ENCODE measurements at places on chromosomes 7 and 10.

GRCh38 chr7:141094336-141095070, 20.6 kb downstream of the TMEM178B start:
- DNase-seq: no peak

- no peak for DNase-seq
These were observed 17.2 kb downstream of the ZNF488 start for GRCh38 chr10:47366731-47367460.

- no peak for DNase-seq
These were observed 71.3 kb downstream of the MYOF start for GRCh38 chr10:93410697-93411348.

DNA sequence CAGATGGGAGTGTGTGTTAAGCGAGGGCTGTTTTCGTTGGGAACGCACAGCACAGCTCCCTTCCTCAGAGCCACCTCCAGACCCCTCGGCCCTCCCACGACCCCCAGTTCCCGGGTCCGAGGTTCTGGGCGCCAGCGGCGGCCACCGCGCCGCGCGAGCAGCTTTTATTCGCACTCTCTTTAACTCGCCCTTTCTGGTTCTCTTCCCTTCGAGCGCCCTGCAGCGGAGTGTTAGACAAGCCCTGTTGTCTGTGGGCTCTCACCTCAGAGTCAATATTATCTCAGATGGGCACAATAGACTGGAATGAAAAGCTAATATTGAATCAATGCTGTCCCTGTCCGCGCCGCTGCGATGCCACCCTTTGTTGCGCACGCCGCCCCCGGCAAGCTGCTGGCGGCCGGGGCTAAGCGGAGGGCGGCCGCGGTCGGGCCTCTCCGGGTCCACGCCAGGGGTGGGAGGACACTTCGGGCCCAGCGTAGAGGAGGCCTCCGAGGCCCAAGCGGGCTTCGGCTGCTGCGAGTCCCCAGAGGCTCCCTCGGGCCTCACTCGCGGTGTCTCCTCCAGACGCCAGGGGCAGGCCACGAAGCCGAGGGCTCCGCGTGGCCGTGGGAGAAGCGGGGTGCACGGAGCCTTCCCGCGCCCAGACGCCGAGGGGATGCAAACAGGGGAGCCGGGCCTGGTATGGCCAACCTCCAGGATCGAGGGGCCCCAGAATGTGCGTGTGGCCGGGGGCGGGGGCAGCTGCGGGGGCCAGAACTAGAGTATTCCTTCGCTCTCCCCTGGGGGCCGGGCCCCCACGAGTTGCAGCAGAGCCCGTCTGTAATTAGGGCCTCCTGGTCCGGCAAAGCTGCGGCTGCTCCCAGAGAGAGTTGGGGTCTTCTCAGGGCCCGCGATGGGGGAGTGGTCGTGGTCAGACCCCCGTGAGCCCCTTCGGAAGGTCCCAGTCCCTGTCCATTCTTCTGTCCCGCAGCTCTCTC, 7.9 kb upstream of the EMX2 start:
- no peak for DNase-seq

GRCh38 chr7:149714910-149715471, 58.4 kb downstream of the ZNF467 start:
- DNase-seq: no peak

- no peak for DNase-seq
These were observed 83.4 kb upstream of the SEMA3E start for GRCh38 chr7:83732305-83732704.

DNA sequence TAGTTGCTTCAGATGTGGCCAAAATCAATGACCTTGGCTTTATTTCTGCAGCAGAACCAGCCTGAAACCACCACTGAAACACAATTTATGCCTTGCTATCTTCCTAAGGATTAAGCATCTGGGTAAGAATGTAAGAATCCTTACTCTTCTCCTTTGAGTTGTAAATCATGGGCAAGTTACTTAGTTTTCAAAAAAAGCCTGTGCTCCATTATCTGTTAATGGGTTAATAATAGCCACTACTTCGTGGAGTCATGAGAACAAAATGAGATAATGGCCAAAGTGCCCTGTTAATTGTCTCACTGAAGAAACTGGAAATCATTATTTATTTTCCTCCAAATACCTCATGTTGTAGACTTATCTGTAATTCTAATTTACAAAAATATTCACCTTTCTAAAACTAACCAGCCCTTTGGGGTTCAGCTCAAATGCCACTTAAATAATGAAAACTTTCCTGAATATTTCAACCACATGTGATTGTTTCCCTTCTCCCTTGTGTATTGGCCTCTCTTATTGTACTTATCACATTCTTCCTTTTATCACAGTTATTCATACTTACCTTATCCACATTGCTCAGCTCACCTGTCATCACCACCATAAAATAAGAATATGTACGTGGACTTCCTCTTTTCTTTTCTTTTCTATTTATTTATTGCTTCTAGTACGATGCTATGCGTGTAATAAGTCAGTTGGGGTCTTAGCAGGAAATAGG, 2.0 kb upstream of the AASS start:
- no peak for DNase-seq

DNA sequence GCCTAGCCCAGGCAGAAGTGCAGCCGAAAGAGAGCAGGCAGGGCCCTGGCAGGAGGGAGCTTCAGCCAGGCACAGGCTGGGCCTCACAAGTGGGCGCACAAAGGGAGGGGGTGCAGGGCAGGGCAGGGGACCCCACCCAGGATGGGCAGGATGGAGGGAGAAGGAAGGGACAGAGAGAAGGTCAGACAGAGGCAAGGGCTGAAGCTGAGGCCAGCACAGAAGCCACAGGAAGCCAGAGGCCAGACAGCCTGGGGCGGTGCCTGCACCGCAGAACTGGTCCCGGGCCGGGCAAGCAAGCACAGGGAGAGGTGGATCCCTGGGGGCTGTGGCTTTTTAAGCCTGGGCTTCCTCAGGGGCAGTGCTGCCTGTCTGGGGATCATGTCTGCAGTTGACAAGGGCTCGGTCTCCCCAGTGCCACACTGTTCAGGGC, 16.7 kb downstream of the NOS3 start:
- no peak for DNase-seq

GRCh38 chr7:26156451-26157420, 4.7 kb downstream of the NFE2L3 start:
- DNase-seq: peak; percentile 85
